AG04450 (cell line): ENCODE measurements at places on chromosomes 6 and 20.

DNA sequence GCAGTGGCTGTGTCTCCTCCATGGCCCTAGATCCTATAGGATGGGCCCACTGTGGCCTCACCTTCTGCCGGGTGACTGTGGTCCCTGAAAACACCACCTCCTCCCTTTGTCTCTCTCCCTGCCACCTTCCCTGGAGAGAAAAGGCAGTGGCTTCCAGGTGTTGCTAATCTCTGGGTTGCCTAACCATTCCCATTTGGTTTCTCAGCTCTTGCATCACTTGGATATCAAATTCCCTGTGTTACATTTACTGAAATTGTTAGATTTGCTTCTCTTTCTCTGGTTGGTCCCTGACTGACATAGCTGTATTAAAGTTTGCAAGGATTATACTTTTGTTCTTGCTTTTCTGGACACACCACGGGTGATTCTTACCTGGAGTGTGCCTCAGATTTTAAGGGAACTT is 9.3 kb upstream of the ZFP64 start:
- no peak for DNase-seq

DNA sequence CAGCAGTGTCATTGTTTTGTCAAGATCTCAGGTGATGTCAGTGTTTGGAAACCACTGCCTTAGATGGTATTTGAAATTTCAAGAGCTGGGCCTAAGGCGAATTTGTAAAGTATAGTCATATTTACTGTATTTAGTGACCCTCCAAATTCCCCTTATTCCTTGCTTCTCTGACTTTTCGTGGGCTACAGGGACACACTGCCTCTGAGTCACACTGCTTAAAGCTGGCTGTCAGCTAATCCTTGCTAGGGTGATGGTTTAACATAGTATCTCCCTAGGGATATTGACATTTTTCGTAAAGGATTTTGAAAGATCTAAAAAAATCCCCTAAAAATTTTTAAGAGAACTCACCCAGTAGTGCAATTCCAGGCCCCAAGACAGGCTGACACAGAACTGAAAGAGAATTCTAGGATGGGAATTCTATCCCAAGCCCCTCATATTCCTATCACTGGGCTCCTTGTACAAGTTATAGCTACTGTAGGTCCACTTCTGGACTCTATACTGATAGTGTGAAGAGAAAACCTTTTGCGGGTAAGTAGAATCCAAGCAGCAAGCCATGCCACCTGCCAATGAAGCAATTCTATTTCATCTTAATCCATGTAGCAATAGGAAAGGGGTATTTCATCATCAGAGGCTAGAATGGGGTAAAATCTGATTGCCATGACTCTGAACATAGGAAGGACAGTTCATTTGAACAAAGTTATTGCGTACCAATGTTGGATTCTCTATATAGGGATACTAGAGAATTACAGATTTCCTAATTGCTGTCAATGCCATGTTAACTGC is 4.3 kb downstream of the BMP6 start:
- no peak for DNase-seq

DNA sequence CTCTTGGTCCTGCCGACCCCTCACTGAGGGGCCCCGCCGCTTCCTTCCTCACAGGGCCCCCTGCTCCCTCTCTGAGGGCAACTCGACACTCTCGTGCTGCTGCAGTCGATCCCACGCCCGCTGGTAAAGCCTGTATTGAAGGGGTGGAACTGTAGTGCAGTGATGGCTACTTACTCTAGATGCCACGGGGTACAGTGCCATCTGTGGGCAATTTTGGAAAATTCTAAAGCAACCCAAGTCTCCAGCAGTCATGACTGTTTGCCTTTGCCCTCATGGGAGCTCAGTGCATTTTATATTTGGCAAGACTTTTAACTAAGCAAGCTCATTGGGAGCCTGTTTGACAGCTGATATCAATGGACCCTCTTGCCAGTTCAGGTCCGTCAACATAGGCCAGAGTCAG is 6.5 kb upstream of the C6orf136 start:
- DNase-seq: no peak

GRCh38 chr6:11366183-11366933 is 133.9 kb upstream of the NEDD9 start:
- no peak for DNase-seq

- DNase-seq: no peak
These were observed 463 bp upstream of the HLA-DMB start for GRCh38 chr6:32941214-32941768.

DNA sequence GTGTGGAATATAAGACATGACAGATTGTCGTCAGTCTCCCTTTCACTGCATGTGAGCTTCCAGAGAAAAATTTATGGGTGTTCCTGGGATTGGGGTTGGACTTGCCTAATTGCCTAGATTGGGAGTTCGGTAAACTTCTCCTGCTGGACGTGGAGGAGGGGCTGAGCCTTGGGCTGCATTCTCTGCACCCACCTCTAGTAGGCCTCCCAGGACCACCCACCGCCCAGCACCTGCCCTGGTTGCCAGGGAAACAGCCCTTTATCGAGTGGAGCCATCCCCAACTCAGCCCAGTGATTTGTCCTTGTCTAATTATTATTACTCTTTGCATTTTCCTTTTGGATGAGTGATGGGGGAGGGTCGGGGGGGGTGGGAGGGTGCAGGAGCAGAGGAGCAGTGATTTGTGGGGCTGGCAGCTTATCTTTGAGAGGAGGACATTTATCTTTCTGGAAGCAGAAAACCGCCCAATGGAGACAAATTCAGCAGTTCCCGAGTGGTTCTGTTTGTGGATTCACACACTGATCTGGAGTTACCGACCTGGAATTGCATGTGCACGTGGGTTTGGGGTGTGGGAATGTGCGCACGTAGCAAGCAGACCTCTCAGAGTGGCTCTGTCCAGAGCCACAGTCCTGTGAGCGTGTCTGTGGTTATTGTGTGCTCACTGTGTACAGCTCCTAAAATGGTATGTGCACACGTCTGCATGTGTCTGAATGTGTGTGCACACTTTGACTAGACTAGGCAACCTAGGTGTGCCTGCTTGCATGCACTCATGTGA is 104.5 kb downstream of the DHX35 start:
- DNase-seq: no peak

- no peak for DNase-seq
These were observed 9.6 kb upstream of the NRM start for GRCh38 chr6:30700340-30700739.
